Choroid plexus epithelial cell (primary cell): ENCODE measurements at places on chromosomes 7 and 10.

GRCh38 chr7:103752995-103753394 lies 236.5 kb downstream of the RELN start:
- DNase-seq: peak; percentile 54

DNA sequence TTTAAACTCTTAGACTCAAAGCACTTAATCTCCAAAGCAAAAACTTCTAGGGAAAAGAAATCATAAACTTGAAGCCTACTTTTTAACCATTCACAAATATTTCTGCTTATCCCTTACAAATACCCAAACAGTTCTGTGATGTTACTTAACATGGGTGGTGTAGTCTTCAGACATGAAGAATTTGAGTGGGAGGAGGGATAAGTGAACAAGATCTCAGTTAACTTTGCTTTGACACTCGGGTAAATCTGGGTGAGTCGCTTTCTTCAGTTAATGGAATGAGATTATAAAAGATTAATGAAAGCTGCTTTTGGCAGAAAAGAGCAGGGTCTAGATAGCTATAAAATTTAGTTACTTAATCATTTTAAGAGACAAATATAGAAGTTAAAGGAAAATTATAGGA lies 47.5 kb downstream of the RNF133 start:
- DNase-seq: peak; percentile 45

- DNase-seq: peak; percentile 80
These were observed 165.8 kb downstream of the LRRC4 start for GRCh38 chr7:127865466-127865865.

DNA sequence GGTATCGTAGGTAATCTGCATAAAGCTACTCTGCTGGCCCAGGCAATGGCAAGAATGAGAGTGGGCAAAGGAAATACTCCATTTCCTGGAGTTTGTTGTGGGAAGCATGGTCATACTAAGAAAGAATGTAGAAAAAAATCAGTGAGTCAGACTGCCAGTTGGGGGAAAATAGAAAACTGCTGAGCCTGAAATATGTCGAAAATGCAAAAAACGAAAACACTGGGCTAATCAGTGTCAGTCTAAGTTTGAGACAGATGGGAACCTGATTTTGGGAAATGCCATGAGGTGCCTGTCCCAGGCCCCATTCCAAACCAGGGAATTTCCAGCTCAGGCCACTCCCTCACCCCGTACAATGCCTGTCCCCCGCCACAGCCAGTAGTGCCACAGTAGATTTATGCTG lies 150.0 kb downstream of the ZNF33B start:
- DNase-seq: peak; percentile 19

GRCh38 chr7:101869901-101870290 lies 52.5 kb downstream of the CUX1 start:
- no peak for DNase-seq

DNA sequence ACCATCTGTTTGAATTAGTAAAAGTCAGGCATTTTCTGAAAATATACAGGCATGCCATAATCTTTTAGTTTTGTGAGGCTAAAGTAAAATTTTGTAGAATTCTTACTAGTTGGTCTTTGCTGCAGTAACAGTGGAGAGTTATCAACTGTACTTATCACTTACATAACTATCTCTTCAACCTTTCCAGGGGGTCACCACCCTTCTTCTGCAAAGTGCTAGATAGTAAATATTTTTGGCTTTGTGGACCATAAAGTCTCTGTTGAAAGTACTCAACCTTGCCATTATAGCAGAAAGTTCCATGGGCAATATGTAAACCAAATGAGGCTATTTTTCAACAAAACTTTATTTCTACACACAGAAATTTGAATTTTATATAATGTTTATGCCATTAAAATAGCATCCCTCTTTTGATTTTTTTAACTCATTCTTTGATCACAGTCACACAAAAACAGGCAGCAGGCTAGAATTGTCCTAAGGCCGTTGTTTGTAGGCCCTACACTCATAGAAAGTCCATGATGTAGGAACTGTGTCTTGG lies 59.5 kb upstream of the KLF6 start:
- DNase-seq: no peak

DNA sequence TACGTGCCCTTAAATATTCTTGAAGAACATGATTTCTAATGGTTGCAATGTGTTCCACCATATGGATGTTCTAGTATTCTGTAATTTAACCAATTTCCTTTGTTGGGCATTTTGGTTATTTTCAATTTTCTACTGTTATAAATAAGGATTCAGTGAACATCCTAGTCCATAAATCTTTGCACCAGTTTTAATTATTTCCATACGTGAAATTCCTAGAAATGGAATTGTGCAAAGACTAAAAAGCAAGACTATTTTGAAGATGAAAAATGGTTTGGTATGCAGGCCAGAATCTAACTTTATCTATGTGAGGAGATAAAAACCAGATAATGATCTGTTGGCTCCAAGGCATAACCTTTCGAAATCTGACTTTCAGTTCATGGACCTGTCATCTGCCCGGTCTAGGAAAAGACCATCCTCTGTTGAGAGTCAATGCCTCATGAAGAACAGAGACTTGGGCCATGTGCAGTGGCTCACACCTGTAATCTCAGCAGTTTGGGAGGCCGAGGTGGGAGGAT lies 633.2 kb upstream of the NRP1 start:
- no peak for DNase-seq

DNA sequence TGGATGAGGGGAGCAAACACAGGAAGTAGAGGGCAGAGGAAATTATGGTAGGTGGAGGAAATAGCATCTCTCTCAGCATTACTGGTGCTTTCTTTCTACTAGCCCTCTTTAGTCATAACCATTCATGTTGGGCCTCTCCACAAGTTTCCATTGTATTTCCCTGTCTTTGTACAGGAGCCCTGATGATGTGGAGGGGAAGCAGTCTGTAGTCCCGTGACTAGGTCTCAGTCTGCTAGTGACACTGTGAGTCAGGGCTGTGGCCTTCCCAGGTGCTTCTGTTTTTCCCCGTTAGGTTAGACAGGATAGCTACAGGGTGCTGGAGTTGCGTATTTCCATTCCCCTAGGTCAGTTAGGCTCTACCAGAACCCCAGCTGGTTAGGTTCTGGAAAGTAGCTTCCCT lies 82.9 kb upstream of the NAMPT start:
- no peak for DNase-seq

- DNase-seq: no peak
These were observed 66.1 kb downstream of the FOXL3 start for GRCh38 chr7:356087-356486.

GRCh38 chr7:109462171-109462570 lies 892.5 kb downstream of the DNAJB9 start:
- DNase-seq: no peak

GRCh38 chr7:50679218-50680007 lies 103.3 kb downstream of the GRB10 start:
- DNase-seq: peak; percentile 70

DNA sequence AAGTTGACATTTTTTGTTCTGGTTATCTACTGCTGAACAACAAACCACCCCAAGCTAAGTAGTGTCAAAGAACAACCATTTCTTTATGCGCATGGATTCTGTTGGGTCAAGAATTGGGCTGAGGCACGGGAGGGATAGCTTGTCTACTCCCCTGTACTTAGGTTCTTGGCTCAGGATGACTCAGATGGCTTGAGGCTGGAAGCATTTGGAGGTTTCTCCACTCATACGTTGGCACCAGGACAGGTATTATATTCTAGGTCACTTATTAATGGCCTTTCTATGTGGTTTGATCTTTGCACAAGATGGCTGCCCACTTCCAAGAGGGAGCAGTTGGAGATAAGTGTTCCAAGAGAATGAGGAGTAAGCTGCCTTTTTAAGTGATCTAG lies 11.8 kb upstream of the TFAM start:
- no peak for DNase-seq

DNA sequence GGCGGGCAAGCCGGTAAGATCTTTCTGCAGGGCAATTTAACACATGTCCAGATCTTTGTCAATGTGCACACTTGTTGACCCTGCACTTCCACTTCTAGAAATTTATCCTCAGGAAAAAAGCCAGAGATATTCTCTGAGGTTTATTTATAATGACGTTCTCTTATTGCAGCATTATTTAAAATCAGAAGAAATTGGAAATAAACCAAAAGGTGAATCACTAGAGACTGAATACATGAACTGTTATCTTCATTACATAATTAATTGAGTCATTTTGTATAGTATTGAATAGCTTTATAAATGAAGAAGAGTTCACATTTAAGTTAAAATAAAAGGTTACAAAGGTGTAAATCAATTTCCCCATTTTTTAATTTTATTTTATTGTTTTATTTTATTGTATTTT lies 16.3 kb upstream of the SAR1A start:
- no peak for DNase-seq

- no peak for DNase-seq
These were observed 299.8 kb upstream of the NEBL start for GRCh38 chr10:21196822-21197395.

GRCh38 chr10:35640474-35640873 lies 1.6 kb downstream of the FZD8 start:
- DNase-seq: peak; percentile 78

GRCh38 chr10:123550675-123551096 lies 115.5 kb upstream of the GPR26 start:
- DNase-seq: no peak

DNA sequence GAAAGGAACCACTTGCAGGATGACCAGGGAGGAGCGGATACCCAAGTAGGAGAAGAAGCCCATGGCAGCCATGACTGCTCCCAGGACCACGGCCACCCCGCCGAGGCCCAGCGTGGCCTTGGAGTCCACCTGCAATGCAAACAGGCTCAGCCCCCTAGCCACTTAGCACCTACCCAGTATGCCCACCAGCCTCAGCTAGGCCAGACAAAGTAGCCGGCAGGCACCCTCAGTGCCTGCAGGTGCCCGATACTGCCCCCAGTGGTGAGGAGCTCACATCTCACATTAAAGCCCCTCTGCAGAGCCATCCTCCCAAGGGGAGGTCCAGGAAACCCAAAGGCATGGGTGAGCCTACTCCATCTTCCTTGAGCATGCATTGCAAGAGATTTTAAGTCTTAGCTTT lies 6.6 kb downstream of the NPC1L1 start:
- DNase-seq: peak; percentile 41

DNA sequence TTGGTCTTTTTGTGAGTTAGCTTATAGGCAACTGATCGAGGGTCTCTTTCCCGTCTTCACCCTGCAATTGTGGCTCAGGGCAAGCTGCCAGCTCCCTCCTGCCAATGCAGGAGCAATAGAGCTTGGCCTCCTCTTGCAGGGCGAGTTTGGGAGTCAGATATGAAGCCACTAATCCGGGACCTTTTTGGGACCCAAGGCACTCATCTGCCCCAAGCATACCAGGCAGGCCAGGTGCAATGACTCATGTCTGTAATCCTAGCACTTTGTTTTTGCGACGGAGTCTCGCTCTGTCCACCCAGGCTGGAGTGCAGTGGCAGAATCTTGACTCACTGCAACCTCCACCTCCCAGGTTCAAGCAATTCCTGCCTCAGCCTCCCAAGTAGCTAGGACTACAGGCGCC lies 21.1 kb downstream of the LIMK1 start:
- peak; percentile 31 for DNase-seq

DNA sequence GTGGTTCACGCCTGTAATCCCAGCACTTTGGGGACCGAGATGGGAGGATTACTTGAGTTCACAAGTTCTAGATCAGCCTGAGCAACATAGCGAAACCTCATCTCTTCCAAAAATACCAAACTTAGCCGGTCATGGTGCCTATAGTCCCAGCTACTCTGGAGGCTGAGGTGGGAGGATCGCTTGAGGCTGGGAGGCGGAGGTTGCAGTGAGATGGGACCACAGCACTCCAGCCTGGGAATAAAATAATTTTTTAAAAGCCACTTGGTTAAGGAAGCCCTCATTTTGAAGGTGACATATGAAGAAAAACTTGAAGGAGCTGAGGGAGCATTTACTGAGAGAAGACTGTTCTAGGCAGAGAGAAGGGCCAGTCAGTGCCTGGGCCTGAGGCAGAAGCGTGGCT lies 4.2 kb upstream of the EZH2 start:
- DNase-seq: no peak

GRCh38 chr7:151060416-151061212 lies 1.2 kb downstream of the SLC4A2 start:
- peak; percentile 44 for DNase-seq

GRCh38 chr7:71682181-71682580 lies 550.2 kb downstream of the GALNT17 start:
- DNase-seq: no peak

- DNase-seq: no peak
These were observed 253.5 kb downstream of the PHTF2 start for GRCh38 chr7:78052112-78052511.

GRCh38 chr10:63901881-63902280 lies 380.7 kb downstream of the REEP3 start:
- peak; percentile 2 for DNase-seq

DNA sequence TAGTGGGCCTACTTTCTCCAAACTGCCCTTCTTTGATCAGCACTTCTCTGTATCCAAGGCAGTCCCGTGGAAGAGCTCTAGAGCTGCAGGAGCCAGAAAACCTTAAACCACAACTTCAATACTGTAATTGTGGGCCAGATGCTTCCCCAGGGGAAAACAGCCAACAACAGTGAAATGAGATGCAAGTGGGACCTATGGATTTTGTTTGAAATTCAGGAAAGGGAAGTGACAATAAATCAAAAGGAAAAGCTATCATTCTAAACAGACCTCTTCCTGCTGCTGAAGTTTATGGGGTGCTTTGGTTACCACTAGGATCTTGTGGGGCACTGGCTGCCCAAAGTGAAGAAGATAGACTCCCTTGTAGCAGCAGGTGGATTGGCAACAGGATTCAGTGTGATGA lies 1031.7 kb downstream of the LRMDA start:
- DNase-seq: no peak

- no peak for DNase-seq
These were observed 337.4 kb downstream of the DNAJB6 start for GRCh38 chr7:157674027-157674714.

GRCh38 chr10:114541081-114541796 lies 116.8 kb downstream of the ABLIM1 start:
- DNase-seq: peak; percentile 59

DNA sequence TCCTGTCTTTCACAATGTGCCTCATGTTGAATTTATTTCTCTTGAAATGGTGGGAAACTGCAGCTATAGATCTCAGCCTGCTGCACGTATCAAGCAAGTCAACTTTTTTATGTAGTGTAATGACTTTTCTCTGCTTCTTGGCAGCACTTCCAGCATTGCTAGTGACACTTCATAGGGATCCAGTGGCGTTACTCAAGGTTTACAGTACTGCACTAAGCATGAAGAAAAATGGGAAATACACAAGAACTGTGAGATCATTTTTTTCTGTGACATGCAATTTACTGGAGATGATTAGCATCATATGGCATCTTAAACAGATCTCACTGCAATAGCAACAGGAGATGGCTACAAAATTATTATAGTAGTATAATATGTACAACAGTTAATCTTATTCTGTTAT lies 90.9 kb downstream of the POLR1F start:
- DNase-seq: peak; percentile 42

GRCh38 chr7:95101422-95101821 lies 194.0 kb downstream of the PPP1R9A start:
- DNase-seq: no peak

GRCh38 chr7:7709291-7709690 lies 9.1 kb downstream of the RPA3 start:
- no peak for DNase-seq

DNA sequence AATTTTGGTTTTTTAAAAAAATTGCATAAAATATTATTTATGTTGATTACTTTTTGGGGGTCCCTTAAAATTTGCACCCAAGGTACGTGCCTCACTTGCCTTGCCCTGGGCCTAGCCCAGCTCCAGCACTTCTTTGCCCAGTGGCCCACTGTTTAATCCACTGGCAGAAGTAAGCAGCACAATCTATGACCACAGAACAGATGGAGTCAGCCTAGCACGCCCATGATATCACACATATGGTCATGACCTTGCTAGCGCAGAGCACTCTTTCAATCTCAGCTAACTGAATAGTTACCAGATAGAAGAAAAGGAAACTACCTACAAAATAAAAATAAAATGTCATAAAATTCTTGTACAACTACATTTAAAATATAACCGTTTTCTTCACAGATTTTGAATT lies 5.6 kb downstream of the OGA start:
- DNase-seq: no peak
